Testis (tissue), 5 donors: ENCODE measurements at places on chromosomes 6 and 20. TPM values are rescaled to one million over a fixed set of nuclear protein-coding genes. Genes with fewer than 3 reads are reported as not detected.

DNA sequence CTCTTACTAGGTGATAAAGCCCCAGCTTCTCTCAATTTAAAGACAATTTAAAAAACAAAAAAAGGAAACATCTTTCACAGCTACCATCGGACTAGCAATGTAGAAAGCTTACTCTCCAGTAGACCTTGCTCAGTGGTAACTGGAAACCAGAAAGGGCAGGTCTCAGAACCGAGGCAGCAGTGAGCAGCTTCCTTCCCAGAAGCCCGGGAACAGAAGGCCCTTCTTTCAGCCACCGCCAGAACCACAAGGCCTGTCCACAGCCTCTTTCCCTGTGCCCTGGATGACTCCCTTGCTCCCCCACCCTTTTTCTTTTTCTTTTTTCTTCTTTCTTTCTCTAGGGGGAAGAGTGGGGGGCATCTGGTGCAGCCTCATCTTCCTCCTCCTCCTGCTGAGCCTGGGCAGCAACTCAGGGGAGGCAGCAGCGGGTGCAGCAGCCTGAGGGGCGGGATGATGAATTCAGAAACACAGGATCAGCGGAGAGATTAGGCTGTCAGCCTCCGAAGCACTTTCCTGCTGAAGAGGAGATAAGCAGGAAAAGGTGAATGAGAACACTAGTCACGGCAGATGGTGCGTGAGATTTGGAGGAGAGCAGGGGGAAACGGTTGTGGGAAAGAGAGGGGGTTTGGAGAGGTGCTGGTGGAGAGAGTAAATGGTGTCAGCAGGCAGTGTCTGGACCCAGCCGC is 158.5 kb downstream of the ID4 start:
- no peak overlapping the region for H3K27ac ChIP-seq
- no peak for DNase-seq
- H3K27me3 ChIP-seq, result no peaks in the 10 kb centered on the region
- H3K36me3 ChIP-seq, result no peaks in the 10 kb centered on the region

The EFCAB8 gene
- 4.9 TPM for total RNA-seq

DNA sequence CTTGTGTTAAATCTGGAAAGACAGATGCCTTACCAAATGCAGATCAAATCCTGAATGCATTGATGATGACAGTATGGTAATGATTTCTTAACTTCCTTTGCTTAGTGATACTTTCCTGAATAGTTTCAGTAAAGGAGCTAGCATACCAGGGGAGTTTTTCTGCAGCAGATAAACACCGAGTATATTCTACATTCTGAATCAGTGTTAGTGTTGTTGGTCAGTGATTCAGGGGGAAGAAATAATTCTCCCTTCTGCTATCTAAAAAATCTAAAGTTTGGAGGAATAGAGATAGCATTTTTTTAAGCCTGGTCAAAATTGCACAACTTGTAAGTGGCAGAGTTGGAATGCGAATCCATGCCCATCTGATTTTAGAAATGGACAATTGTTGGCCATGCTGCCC is 512.2 kb upstream of the MARCKS start:
- no peaks in the 10 kb centered on the region for H3K4me1 ChIP-seq
- no peak for DNase-seq
- no peak overlapping the region for H3K4me3 ChIP-seq
- no peaks in the 10 kb centered on the region for H3K27me3 ChIP-seq

The ADGRG6 gene
- 7.2 TPM for total RNA-seq

The PTPN1 gene
- total RNA-seq, result 44.3 TPM

DNA sequence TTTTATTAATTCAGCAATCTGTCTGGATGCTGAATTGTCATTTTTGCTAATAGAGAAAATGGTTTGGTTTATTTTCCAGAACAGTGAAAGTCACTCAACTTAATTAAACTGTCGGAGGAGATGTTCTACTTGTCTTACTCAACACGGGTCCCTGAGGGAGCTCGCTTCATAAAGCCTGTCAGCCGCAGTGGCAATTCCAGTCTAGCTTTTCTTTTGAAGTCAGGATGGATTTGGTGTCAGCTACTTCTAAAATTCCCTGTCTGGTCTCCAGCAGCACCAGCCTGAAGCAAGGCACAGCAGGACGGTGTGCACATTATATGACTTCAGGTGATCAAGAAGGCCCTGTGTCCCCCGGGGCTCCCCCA is 261.5 kb downstream of the SLC24A3 start:
- no peaks in the 10 kb centered on the region for H3K36me3 ChIP-seq
- no peak overlapping the region for H3K27ac ChIP-seq
- H3K4me3 ChIP-seq, result no peak overlapping the region

DNA sequence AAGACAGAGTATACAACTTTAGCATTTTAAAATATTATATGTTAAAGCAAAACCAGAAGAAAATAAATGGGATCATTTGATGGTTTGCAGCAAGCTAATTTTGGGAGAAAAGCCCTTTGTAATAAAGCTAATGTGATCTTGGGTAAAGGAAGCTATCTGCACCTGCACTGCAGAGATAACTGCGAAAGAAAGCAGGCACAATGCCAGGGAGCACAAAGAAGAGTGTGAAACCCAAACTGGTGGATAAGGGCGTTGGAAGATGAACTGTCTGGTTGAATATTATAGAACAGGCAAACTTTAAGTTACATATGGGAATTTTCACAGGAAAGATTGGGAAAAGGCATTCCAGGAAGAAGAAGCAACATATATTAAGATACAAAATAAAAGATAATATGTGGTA is 179.2 kb upstream of the KHDRBS2 start:
- H3K4me3 ChIP-seq, result no peak overlapping the region
- no peaks in the 10 kb centered on the region for H3K27me3 ChIP-seq
- no peak for DNase-seq
- no peak overlapping the region for H3K27ac ChIP-seq

DNA sequence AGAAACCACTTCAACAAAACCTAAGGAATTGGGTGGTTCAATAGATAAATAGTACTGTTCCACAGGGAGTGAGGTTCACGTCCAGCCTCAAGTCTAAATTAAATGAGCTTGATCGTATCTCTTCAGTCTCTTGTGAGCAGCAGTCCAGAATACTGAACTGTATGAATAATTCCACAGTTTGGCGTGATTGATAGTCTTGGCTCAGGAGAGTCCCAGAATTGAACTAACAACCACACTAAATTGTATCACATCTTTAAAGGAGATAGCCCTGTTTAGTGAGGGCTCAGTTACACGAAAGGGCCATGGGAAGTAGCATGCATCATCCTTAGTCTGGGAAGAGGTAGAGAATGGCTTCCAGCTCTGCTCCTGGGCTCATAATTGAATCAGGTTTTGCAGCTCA is 224.6 kb downstream of the PACRG start:
- H3K27ac ChIP-seq, result no peak overlapping the region
- no peaks in the 10 kb centered on the region for H3K36me3 ChIP-seq
- no peak for DNase-seq
- no peaks in the 10 kb centered on the region for H3K4me1 ChIP-seq

The ULBP3 gene
- total RNA-seq, result 33.5 TPM

GRCh38 chr20:25191689-25192088 is 3.8 kb upstream of the ENTPD6 start:
- H3K4me3 ChIP-seq, result no peak overlapping the region
- H3K27me3 ChIP-seq, result no peaks in the 10 kb centered on the region
- H3K36me3 ChIP-seq, result no peaks in the 10 kb centered on the region

GRCh38 chr20:48538058-48538825 is 289.6 kb downstream of the PREX1 start:
- DNase-seq, result peak; percentile 49
- no peaks in the 10 kb centered on the region for H3K27me3 ChIP-seq
- peaks cover 6% of the 10 kb centered on the region for H3K4me1 ChIP-seq
- H3K4me3 ChIP-seq, result no peak overlapping the region

DNA sequence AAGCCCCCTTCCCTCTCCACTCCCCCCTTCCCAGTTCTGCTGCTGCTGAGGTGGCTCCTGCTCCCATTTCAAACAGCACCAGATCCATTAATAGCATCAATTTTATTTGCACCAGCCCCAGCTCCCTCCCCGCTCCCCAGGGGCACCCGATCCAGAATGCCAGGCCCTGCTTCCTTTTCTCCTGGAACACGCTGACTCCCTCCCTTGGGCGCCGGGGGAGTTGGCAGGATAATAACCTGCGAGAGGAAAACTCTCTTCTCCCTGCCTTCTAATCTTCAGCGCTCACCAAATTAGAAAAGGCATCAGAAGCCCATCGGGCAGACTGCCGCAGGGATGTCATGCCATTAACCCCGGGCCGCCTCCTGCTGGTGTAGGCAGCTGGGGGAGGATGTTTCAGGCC is 77.8 kb downstream of the NCR2 start:
- no peaks in the 10 kb centered on the region for H3K36me3 ChIP-seq
- H3K4me3 ChIP-seq, result no peak overlapping the region
- H3K4me1 ChIP-seq, result no peaks in the 10 kb centered on the region
- DNase-seq, result no peak
- no peak overlapping the region for H3K27ac ChIP-seq

- no peaks in the 10 kb centered on the region for H3K36me3 ChIP-seq
- DNase-seq, result no peak
- H3K4me1 ChIP-seq, result peaks cover 9% of the 10 kb centered on the region
- peak overlapping the region; percentile 68 for H3K4me3 ChIP-seq
Observed at GRCh38 chr20:31573555-31574321, 31.4 kb upstream of the ID1 start.

The SLC12A5 gene
- total RNA-seq, result 5.5 TPM

The IBTK gene
- 26.6 TPM for total RNA-seq

The KIZ gene
- total RNA-seq, result 76.7 TPM
